D341Med (cell line): ENCODE measurements at places on chromosomes 7 and 10.

DNA sequence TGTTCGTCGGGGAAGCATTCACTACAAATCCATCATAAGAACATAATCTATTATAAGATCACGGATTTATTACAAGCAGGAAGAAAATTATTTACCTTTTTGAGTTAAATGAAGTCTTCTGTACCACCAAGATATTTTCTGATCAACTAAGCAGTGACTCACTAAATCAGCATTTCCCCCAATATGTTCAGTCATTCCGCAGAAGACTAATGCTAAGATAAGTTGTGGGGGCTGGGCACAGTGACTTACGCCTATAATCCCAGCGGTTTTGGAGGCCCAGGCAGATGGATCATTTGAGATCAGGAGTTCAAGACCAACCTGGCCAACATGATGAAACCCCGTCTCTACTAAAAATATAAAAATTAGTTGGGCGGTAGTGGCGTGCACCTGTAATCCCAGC is 144.2 kb upstream of the EGR2 start:
- no peak for DNase-seq

DNA sequence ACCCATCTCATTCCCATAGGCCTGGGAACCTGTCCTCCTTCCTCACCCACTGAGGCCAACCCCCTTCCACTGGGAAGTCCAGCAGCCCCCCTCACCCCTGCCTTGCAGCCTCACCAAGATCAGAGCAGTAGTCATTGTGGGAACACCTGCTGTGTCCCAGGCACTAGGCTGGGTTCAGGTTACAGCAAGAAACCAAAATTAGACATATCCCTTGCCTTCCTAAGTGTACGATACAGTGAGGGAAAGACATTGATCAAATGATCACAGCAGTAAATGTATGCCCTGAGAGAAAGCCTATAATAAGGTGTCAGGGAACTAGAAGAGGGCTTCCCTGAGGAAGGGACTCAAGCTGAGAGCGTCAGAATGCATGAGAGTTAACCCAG is 17.0 kb upstream of the C10orf105 start:
- DNase-seq, result no peak

DNA sequence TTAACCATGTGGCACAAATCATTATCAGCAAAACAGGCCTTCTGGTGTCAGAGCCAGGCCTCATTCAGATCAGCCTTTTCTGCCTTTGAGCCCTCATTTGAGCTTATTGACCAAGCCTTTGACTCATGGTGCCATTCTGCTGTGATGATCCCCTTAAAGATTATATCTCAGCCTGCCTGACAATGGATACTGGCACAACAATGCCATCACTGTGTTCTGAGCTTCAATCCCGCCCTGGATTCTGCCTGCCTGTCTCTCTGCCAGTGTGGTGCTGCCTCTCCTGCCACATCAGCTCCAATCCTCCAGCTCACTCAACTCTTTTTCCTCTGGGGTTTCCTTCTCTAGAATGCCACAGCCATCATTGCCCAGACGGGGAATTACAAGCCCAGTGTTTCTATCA is 52.6 kb downstream of the SRI start:
- DNase-seq, result no peak

GRCh38 chr10:117450940-117451339 is 75.7 kb upstream of the PDZD8 start:
- DNase-seq, result no peak

GRCh38 chr7:22867003-22867402 is 44.4 kb upstream of the TOMM7 start:
- no peak for DNase-seq

GRCh38 chr7:123372368-123372767 is 162.0 kb downstream of the IQUB start:
- DNase-seq, result no peak

- no peak for DNase-seq
Observed at GRCh38 chr7:129089521-129090212, 34.8 kb upstream of the TNPO3 start.

DNA sequence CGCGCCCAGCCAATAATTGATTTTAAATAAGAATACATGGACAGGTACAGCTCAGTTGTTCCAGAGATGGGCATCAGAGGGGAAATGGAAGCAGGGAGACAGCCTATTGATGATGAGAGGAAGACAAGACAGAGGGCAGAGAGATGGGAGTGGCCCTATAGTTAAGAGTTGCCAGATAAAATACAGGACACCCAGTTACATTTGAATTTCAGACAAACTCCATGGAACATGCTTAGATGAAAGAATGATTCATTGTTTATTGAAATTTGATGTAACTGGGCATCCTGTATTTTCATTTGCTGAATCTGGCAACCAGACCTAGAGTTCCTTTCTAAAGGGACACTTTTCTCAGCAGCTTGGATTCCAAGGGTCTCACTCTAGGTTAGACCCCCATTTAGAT is 341.1 kb downstream of the FRMD4A start:
- DNase-seq, result no peak

GRCh38 chr7:131425992-131426391 is 98.3 kb downstream of the MKLN1 start:
- DNase-seq, result no peak

DNA sequence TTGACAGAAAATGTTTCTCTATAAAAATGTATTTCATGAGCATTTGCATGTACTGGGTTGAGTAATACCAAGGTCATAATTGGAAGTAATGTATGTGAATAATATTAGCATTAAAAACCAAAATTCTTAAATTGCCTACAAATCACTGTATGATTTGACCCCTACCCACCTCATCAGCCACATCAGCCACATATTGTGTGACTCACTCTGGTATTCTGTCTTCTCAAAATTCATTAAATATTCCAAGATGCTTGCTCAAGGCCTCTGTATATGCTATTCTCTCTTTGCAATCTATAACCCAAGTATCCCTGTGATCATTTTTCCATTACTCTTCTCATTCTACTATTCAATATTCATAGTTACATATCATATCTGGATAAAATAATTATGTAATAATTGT is 21.4 kb downstream of the POT1 start:
- DNase-seq, result no peak

DNA sequence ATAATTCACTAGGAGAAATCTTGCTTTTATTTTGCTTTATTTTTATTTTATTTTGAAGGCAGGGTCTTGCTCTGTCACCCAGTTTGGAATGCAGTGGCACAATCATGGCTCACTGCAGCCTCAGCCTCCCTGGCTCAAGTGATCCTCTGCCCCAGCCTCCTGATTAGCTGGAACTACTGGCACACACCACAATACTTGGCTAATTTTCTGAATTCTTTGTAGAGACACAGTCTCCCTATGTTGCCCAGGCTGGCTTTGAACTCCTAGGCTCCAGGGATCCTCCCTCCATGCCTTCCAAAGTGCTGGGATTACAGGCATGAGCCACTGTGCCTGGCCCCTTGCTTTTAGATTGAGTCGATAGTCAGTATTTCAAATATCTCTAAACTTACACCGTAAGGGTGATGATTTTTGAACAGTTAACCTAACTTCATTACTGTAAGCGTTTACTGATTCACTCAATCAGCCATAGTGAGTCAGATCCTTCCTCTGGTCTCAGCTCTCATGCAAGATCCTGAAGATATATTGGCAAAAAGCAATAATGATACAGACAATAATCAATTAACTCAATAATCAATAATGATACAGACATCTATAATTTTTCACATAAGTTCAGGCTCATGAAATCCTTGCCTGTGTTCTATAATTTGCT is 239.5 kb downstream of the KIAA1217 start:
- no peak for DNase-seq

- no peak for DNase-seq
Observed at GRCh38 chr7:121544726-121545125, 148.6 kb upstream of the FAM3C start.

GRCh38 chr7:77258014-77258413 is 58.4 kb upstream of the FGL2 start:
- DNase-seq, result peak; percentile 34

DNA sequence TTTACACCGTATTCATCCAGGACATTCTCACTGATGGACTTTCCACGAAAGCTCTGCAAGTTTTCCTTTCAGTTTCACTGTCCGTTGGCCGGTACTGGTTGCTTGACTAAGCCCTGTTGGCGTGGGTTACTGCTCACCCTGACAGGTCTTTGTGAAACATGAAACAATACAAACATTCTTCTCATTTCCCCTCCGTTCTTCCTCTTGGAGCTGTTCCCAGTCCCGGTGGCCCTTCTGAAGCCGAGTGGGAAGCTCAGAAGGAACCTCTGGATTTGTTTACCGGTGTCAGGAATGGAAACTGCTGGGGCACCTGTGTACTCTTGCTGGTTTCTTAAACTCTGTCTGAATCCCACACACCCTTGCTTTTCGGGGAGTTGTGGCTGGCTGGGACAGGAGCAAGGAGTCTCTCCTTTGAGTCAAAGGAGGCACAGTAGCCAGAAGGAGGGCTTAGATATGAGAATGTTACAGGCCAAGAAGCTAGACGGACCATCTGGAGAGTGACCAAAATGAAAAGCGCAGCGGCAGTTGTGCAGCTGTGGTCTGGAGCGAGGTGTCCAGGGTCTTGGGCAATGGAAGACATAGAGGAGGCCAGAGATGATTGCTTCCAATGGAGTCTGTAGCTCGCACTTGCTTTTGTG is 45.7 kb downstream of the LYZL2 start:
- DNase-seq, result no peak

- no peak for DNase-seq
Observed at GRCh38 chr10:14423111-14423744, 92.5 kb upstream of the FRMD4A start.

DNA sequence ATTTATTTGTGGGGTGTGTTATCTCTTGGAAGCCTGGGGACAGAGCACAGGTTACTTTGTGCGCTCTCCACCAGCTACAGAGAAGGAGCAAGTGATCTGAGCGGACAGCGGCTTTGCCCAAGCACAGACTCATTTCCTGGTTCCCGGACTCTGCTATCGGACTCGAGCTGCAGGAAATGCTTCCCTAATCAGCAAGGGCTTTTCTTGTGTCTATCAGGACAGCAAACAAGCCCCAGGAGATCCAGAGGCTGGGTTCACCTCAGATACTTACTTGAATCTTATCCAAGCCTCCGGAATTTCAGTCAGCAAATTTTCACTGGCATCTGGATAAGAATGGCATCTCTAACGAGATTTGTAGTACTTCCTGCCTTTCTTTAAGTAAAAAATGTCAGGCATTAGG is 27.8 kb downstream of the MRC1 start:
- DNase-seq, result no peak

GRCh38 chr10:29317027-29317420 is 28.2 kb downstream of the LYZL1 start:
- DNase-seq, result no peak

DNA sequence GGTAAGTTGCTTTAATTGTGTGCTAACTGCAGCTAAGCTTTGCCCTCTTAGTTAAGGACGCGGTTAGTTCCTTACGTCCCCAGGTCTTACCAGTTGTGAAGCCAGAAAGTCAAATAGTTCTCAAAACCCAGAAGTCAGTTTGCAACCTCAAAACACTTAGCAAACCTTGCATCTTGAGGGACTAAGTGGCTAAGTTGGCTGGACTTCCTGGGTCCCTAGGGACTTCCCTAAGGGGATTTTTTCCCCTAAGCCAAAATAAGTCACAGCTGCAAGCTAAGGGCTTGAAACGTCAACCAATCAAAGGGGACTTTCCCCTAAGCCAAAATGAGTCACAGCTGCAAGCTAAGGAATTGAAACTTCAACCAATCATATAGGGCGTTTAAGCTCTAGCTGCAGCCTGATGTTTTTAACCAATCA is 36.2 kb upstream of the HECW1 start:
- no peak for DNase-seq
